RCC 7860 (cell line): ENCODE measurements at places on chromosomes 2 and 18.

GRCh38 chr2:161306919-161307318 is 1.3 kb upstream of the PSMD14 start:
- no peak for DNase-seq

GRCh38 chr2:181621779-181622490 is 35.0 kb downstream of the CERKL start:
- DNase-seq: no peak

DNA sequence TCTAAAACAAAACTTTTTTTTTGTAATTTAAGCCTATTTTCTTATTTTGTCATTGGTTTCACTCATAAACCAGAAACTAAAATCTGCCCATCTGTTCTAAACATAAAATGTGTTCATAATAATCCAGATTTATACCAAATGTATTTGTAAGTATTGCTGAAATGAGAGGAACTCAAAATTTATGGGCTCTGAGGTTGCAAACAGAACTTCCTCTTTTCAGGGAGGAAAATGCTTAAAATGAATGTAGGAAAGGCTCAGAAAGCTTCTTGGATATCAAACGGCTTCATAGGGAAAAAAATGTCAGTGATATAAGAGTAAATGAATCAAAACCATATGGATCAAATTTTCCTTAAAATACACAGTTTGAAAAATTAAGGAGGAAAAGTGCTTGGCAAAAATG is 83.9 kb downstream of the PAX3 start:
- no peak for DNase-seq

DNA sequence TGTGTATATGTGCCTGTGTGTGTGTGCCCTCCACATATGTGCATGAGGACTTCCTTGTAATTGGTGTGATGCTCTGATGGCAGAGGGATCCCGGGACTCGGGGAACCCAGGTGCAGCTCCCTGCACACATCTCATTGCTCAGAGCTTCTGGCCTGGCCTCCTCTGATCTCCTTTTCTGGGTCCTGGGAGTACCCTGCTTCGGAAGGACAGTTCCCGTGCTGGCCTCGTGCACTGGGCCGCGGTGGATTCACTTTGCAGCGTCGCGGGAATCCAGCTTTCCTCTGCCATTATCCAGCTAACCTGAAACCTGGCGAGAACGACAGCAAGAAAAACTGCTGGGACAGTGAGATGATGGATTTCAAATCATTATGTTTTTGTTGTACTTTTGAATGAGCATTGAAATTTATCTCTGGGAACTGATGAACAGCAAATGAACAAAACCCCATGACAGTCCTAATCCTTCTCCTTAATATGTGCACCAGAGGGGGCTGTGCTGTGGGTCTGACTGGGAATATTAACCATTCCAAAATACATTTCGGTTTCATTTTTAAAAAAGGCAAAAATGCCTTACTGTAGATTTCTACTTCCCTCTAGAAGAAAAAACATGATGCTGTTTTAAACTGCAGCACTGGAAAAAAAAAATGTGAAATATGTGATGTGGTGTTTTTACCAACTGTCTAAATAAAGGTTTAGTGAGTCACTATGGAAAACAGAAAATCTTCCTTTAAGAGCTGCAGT is 78.2 kb downstream of the PTGR3 start:
- DNase-seq: no peak

- no peak for DNase-seq
These were observed 74.6 kb downstream of the DCDC2C start for GRCh38 chr2:3777966-3778365.

DNA sequence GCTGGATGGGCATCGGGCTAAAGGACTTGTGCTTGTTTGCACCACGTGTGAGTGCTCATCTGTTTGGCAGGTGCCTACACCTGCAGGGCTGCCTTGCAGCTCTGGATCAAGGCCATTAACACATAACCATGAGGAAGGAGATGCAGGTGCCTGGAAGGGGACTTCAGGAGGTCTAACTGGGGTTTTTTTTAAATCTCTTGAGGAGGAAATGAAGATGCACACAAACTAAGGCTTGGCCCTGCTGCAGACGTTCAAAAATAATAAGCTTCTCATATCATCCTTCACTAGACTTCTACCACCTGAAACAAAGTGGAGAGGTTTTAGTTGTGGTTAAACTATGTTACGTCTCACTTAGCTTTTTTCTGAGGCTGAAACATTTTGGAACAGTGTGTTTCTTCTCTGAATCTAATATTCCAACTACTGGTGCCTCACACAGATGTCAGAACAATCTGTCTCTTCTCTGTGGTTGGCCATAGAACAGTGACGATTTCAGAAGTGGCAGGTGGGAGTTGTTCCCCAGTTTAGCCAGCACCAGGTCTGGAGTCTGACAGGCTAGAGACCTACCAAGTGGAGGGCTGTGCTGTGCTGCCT is 36.5 kb downstream of the BCL2L11 start:
- no peak for DNase-seq

DNA sequence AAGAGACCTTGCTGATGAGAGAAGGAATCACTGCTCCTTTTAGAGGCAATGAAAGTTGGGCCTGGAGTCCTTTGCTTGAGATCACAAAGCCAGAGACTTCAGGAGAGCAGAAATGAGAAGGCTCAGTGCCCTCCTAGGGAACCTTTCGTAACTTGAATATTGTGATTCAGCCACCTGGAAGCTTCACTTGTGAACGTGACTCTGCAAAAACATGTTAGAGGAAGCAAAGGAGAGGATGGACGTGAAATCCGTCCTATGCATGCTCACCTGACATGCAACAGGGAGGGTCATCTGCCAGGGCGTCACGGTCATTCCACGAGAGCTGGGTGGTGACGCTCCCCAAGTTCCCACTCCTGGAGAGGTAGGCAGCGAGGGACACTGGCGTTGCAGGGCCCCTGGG is 243.6 kb downstream of the AGAP1 start:
- no peak for DNase-seq

- DNase-seq: no peak
These were observed 308.9 kb upstream of the LRRTM4 start for GRCh38 chr2:77831060-77831459.

DNA sequence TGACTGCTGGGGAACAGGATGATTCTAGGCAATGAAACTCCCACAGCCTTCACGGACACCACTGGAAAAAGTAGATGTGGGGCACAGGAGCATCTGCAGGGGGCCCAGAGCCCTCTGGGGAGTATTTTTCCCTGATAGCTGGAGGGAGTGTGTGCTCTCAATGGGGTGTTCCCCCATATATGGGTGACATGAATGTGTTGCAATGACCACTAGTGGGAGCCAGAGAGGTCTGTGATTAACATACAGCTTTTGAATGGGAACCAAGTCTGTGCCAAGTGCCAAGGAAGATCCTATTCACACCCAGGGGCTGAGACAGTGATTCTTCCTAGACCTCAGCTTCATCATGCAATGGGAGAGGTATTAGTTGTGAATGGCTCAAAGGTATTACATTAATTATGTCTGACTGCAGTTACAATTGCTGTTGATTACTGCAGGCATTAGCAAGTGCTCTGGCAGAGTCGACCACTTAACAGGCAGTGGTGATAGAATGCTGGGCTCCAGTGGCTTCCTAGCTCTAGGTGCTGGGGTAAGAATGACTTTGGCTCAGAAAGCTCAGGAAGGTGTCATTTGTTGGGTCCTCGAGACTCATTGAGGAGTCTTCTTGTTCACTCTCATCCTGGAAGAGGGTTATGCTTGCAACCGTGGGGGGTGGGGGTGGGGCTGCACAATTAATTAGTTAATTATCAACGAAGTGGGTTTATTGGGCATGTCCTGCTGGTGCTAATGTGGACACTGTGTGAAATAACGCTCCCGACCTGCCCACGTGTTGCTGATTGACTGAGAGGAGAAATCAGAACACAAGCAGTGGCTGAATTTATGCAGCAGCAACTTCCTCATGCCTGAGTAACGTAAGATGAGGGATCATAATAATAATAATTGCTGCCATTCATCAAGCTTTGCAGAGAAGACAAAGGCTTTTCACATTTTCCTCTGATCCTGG is 194.1 kb downstream of the CLIP4 start:
- DNase-seq: no peak

DNA sequence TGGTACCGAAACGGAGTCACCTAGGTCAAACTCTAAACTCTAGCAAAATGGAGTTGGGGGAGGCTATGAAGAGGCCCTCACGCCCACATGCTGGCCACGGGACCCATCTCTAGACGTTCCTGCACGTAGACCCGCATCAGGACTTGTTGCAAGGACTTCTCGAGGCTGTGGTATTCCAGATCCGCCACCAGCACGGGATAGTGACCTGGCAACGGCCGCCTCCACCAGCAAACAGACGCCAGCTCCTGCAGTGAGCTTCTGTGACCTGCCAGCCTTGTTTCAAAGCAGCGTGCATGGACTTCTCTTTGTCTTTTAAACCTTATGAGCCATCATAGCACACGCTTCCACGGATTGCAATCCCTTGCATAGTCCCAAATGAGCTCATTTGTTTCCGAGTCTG is 40.3 kb upstream of the RALBP1 start:
- DNase-seq: no peak

GRCh38 chr18:72201032-72201431 is 343.1 kb downstream of the CBLN2 start:
- DNase-seq: no peak

GRCh38 chr2:186605041-186605440 is 15.2 kb downstream of the ITGAV start:
- DNase-seq: no peak
